Keratinocyte (primary cell): ENCODE measurements at places on chromosomes 7 and 10. TPM values are rescaled to one million over a fixed set of nuclear protein-coding genes. Genes with fewer than 3 reads are reported as not detected.

The FOXP2 gene
- 0.85 to 1.4 TPM (median 0.98 TPM) in 3 replicates for polyA plus RNA-seq

The ARMH3 gene
- 23.2 to 25.3 TPM (median 25.2 TPM) in 3 replicates for polyA plus RNA-seq

The NPC1L1 gene
- 0.01 to 0.03 TPM in 2 of 3 replicates, not detected in the other for polyA plus RNA-seq

The ADRA2A gene
- 0.01 TPM in 1 of 3 replicates, not detected in the others for polyA plus RNA-seq

The GPAM gene
- 5.8 to 7.4 TPM (median 6.0 TPM) in 3 replicates for polyA plus RNA-seq

The GPNMB gene
- polyA plus RNA-seq = 44.5 to 412 TPM (median 142 TPM) in 3 replicates

The ASAH2 gene
- 1.6 to 4.7 TPM (median 1.7 TPM) in 3 replicates for polyA plus RNA-seq

The NPSR1 gene
- not detected in 3 replicates for polyA plus RNA-seq

The MGAM2 gene
- polyA plus RNA-seq = 0.04 to 0.10 TPM in 2 of 3 replicates, not detected in the other

The CELF2 gene
- polyA plus RNA-seq = 6.3 to 11.8 TPM (median 9.8 TPM) in 3 replicates
